ENCODE measurements at places on chromosomes 3 and 15.

- DNase-seq = no peak
These were observed 4.6 kb downstream of the GLCE start for GRCh38 chr15:69164807-69165636.

DNA sequence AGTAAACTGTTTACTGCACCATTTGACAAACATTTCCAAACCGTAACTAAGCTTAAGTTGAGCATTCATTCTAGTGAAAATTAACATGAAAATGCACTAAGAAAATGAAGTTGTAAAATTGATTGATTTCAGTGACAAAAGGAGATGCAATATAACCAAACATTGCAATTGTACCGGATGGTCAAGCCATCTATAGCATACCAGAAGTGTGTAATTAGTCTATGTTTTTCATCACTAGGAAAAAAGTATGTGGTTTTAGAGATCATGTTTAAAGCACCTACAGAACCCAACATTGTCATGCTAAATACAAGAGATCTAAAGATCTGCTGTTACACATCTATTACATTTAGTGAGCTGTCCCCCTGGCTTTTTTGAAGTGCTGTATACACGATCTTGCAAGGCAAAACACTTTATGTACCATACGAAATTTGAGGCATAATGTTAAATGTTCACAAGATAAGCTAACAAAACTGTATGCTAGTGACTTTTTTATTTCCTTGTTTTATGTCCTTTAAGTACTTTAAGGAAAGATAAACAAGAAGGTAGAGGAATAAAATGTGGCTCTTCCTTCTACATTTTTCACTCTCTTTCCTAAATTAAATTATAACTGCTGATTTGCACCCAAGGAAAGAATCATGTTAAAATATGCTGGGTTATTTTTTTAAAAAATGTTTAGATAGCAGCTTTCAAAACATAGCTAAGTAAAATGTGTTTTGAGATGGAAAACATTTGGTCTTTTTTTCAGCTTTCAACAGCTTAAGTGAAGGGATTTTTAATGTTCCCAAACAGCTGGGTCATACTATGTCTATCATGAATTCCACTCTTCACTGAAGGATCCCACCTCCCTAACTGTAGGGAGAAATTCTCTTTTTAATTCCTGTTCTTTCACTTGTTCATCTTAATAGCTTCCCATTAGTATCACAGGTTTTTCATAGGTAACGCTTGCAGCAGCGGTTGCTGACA, 498.0 kb downstream of the MECOM start:
- DNase-seq = no peak

DNA sequence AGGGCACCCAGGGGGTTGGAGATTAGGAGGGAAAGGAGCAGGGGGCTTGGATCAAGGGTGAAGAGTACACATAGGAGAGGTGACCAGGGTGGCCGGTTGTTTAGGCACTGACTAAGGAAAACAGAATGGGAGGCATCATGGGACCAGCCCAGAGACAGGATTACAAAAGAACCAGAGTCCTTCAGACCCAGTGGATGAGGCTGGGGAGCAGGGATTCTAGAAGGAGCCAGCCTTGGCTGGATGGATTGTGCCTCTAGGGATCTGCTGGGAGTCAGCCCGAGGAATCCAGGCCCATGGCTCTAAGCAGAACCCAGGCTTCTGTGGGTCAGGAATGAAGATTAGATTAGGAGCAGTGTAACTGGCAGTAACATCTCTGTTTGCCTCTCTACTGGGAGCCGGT, 98.6 kb downstream of the ARNT2 start:
- DNase-seq = no peak

DNA sequence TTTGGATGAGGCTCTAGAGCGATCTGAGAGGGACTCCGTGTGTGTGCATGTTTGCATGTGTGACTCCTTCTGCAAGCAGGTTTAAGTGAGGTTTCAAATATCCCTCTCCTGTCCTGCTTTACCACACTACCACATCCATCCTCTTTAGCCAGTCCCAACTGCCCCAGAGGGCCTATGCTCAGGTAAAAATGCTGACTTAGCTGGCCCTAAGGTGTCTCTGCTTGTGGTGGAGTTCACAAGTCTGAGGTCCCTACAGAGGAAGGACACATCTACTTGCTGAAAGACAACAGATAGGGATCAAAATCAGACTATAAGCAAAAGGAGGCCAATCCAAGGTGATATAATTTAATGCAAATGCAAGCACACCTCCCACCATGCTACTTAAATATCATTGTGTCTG, 87.2 kb downstream of the B3GNT5 start:
- no peak for DNase-seq

- no peak for DNase-seq
These were observed 75.2 kb downstream of the FMN1 start for GRCh38 chr15:33119273-33119672.

DNA sequence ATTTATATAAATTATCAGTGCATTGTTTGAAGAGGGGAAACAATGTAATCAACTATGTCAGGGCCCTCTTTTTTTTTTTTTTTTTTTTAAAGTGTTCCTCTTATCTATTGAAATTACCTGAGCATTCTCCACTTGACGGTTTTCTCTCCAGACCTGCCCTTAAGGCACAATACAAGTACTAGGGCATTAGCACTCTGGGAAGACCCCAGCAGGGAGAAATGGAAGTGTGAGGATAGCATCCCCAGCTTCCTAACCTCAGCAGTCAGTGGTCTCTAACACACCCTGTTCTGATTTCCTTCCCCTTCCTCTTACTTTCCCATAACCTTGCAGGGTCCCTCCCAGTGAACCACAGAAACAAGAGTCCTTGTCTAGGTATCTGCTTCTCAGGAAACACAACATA, 458.3 kb upstream of the ARL6 start:
- DNase-seq = no peak

- no peak for DNase-seq
These were observed 38.6 kb downstream of the PIK3R4 start for GRCh38 chr3:130707902-130708601.

GRCh38 chr3:172216911-172217310, 177.5 kb downstream of the FNDC3B start:
- DNase-seq = no peak
